ENCODE measurements at places on chromosomes 16 and 17.

DNA sequence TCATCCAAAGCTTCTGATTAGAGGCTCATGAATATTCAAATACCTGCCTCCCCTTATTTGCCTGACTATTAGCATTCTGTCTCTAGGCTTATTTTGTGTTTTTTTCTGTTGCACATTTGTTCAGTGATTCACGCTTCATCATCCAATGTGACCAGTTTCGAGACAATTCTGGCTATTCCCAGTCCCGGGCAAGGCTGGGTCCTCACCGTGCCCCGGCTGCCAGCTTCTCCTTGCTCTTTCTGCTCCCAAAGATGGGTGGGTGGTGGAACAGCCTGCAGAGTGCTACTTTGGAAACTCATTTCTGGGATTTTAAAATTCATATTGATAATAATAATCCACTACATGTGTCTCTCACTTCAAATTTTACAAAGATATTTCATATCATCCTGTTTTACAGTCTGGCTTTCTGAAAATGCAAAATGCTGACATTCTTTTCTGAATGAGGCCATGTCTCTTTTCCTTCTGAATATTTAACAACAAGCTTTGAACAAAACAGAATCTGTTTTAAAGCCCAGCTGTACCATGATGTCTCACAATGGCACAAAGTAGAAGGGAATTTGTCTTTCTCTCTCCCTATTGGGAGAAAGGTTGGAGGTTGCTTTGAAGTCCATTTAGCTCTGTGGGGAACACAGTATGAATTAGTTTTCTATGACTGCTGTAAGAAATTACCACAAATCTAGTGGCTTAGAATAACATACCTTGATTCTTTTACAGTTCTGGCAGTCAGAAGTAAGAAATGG lies 116.9 kb upstream of the CDH13 start:
- no peak for DNase-seq

DNA sequence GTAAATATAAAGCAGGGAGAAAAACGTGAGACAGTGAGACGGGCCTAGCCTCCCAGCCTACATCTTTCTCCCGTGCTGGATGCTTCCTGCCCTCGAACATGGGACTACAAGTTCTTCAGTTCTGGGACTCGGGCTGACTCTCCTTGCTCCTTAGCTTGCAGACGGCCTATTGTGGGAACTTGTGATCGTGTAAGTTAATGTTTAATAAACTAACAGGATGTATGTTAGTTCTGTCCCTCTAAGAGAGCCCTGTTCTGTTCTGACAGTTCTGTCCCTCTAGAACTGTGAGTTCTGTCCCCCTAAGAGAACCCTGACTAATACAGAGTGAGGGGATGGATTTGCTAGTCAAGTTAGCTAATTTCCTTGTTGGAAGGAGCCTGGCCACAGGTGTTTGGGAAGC lies 16.7 kb upstream of the MYH10 start:
- no peak for DNase-seq

- DNase-seq, result no peak
Observed at GRCh38 chr17:21373696-21374440, 2.3 kb upstream of the KCNJ12 start.

- DNase-seq, result no peak
Observed at GRCh38 chr16:31568577-31569359, 41.1 kb downstream of the AHSP start.

- no peak for DNase-seq
Observed at GRCh38 chr16:58462997-58463941, 36.7 kb upstream of the NDRG4 start.

DNA sequence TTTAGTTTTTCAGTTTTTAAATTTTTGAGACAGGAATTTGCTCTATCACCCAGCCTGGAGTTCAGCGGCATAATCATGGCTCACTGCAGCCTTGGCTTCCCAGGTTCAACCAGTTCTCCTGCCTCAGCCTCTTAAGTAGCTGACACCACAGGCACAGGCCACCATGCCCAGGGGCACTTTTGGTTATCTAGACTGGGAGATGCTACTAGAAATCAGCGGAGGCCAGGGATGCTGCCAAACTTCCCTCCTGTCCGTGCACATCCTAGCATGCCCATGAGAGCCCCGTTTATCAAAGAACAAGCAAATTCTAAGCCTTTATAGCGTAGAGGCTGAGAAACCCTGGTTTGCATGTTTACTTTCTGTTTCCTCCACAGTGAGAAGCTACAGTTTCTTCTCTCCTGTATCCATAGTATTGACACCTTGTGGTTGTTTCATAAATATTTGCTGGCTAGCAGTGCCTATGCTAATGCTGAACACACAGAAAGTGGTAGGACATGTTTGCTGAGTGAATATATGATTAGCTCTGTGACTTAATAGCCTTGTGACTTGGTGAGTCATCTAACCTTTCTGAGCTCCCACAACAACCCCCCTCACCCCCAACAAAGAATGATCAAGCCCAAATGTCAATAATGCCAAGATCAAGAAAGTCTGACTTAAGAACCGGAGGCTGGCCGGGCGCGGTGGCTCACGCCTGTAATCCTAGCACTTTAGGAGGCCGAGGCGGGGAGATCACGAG lies 39.2 kb upstream of the MAF start:
- DNase-seq, result no peak

GRCh38 chr17:80803451-80804428 lies 187.9 kb upstream of the CHMP6 start:
- DNase-seq, result no peak

DNA sequence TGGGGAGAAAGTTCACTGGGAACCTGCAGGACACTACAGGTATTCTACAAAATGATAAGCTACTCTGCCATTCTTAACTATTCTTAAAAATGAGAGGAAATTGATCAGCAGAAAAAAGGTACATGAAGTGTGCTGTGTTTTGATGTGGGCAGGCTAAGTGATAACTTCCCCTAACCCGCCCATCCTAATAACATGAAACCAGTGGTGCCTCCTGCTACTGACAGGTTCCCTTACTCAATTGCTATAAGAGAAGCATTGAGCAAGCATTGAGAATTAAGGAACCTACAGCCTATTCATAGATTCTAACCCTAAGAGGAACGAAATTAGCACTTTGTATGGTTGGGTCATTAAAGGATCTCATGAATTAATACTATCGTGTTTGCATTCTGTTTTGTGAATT lies 18.9 kb downstream of the XYLT1 start:
- DNase-seq, result no peak

GRCh38 chr16:50940275-50940854 lies 198.5 kb downstream of the CYLD start:
- DNase-seq, result no peak

- no peak for DNase-seq
Observed at GRCh38 chr16:50821586-50821985, 79.7 kb downstream of the CYLD start.

DNA sequence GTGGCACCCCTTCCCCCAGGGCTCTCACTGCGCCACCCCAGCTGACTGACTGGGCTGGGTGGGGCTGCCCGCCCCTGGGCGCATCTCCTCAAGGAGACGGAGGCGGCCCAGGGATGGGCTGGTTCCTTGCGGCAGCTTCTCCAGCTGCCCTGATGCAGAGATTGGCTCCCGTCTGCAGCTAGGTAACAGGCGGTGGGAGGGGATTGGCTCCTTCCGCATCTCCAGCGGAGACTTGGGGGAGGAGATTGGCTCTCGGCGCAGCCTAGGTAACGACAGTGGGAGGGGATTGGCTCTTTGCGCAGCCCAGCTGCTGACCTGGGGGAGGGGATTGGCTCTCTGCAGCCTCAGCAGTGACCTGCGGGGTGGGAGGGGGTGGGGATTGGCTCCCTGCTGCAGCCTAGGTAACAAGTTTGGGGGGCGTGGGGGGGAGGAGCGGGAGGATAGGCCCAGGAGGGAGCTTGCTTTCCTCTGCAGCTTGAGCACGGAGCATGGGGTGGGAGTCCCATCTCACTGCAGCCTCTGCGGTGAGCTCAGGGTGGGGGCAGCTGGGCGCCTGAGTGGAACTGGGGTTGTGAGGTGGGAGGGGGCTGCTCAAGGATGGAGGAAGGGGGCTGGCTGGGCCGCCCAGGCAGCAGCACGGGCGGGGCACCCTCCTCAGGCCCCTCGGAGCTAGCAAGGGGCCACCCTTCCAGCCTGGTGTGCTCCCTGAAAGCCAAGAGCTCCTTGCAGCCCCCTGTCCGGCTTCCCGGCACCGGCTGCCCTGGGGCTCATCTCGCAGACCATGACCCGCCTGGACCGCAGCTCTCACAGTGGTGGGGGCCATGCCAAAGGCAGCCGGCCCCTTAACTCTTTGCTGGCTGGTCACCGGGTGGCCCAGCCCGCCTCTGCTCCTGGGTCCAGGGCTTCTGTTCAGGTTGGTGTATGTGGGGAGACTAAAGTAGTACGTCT lies 6.4 kb downstream of the NFE2L1 start:
- no peak for DNase-seq

GRCh38 chr17:61852857-61853256 lies 10.5 kb downstream of the BRIP1 start:
- DNase-seq, result no peak

DNA sequence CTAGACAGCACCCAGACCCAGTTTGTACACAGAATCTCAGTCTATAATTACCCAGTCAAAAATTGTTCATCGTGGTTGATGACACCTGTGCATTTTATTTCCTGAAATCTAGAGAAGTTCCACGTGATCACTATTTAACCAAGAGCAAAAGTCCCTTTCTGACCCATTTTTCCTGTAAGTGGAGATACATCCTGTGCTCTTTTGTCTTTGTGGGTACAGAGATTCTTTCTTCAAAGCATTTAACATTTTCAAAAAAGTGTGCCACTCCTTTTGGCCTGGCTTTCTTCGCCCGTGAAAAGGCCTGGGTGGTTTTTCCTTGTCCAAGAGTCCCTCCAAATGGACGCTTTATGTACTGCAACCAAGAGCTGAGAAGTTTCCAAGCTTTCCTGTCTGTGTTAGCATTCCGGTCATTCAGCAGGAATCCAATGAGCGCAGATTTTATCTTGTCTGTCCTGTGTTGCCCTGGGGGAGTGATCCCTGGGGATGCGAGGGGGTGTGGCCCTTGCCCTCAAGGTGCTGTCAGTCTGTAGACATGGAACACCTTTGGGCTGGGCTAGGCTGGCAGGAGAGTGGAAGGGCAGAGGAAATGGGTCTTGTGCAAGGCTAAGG lies 161.1 kb upstream of the CACNG5 start:
- no peak for DNase-seq

DNA sequence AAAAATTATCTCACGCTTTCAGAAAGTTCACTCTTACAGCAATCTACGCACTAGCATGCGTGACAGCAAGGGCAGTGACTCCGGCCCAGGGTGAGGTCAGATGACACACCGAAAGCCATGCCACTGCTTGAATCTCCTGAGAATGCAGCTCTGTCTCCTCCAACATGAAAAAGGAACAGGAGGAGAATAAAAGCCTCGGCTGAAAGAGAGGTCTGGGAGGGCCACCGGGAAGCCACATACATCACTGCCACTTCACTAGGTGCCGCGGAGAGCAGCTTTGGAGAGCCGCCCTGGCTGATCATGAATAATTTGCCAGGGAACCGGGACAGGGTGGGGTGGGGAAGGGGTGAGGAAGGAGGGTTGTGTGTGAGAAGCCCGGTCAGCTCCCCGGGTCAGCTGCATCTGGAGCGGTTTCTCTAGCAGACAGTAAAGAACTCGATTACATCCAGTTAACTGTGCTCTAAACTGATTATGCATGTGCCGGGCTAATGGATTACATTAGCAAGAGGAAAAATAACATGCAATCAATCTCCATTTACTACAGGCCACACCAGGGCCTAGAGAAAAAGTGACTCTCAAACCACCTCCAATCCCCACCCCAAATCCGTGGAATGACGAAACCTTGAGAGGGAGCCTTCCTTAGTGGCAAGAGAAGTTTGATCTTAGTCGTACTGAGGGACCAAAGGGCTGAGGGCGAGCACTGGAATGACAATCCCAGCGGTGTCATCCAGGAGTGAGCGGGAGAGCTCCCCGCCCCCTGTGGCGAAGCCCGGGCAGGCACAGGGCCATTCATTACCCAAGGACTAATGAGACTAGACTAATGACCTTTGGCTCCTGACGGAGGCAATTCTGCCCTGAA lies 100.3 kb downstream of the ZFHX3 start:
- DNase-seq, result no peak

GRCh38 chr17:40108970-40109824 lies 8.8 kb upstream of the NR1D1 start:
- DNase-seq, result no peak

DNA sequence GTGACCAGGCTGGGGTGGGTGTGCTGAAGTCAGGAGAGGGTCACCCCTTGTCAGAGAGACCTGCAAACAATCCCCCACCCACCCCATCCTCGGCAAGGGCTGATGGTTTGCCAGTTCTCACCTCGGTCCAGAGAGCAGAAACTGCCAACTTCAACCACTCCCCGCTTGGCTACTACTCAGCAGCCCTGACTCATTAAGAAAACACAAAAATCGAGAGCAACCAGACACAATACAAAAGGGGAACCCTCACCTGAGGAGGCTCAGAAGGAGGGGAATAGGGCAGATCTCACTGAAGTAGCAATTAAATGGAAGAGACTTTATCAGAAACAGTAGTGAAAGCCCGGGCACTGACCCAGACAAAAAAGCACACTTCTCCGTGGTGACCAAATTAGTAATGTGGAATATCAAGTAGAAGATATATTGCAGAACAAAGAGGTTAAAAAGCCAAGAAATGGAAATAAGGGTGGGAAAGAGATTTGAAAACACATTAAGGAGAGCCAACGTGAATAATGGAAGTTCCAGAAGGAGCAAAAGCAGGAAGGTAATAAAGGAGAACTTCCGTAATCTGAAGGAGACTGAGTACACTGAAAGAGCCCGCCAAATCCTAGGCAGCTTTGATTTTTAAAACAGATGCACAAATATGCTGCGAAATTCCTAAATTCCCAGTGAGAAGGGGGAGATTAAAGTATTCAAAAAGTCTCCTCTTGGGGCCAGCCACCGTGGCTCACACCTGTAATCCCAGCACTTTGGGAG lies 23.6 kb downstream of the CENPV start:
- DNase-seq, result no peak

DNA sequence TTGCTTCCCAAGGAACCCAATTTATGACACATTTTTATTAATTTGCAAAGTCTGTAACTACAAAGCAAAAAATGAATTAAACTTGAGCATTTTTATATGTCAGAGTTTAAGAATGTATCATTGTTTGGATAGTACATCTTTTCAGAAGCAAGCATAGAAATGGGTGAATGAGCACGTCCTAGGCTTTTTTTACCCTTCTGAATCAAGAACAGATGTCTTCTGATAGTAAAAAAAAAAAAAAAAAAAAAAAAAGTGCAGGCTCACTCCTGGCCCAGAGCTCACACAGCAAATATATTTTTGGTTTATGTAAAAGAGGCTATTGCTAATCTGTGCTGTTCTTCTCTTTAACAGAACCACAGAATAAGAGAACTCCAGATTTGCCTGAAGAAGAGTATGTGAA lies 6.3 kb downstream of the TERF2IP start:
- no peak for DNase-seq

GRCh38 chr17:59367657-59368045 lies 36.2 kb downstream of the YPEL2 start:
- no peak for DNase-seq
